ENCODE measurements at places on chromosomes 13 and 19.

DNA sequence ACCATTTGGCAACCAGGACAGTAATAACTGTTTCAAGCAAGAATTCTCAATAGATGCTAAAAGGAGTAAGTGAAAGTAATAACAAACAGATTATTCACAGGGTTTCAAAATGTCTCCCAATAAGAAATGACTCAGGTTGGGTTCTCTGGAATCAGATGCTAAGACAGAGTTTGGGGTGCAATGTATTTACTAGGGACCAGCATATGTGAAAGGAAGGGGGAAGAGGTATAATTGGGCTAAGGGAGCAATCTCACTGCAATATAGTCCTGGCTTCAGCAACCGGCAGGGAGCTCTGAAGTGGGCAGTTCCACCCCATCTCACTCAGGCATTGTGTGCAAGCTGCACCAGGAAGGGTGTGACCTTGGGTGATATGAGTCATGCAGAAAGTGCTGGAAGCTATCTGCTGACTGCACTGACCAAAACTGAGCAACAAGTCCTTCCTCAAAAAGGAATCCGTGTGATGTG, 23.4 kb downstream of the ZDHHC20 start:
- peak; percentile 37 for DNase-seq

DNA sequence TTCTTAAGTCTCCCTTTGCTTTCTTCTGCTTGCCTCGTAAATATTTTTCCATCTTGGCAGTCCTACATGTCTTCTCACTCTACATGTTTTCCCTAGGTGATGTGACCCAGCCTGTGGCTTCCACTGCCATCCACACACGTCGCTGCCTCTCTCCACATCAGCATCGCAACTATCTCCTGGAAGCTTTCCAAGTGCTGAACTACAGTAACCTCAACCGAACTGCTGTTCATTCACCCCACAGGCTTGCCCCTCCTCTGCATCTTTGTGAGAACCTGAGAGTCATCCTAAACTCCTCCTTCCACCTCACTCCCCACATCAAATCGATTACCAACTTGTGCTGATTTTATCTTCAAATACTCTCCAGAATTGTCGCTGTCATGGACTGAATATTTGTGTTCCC, 41.2 kb upstream of the USPL1 start:
- peak; percentile 8 for DNase-seq

- DNase-seq: no peak
These were observed 20.2 kb upstream of the CD70 start for GRCh38 chr19:6610934-6611852.

DNA sequence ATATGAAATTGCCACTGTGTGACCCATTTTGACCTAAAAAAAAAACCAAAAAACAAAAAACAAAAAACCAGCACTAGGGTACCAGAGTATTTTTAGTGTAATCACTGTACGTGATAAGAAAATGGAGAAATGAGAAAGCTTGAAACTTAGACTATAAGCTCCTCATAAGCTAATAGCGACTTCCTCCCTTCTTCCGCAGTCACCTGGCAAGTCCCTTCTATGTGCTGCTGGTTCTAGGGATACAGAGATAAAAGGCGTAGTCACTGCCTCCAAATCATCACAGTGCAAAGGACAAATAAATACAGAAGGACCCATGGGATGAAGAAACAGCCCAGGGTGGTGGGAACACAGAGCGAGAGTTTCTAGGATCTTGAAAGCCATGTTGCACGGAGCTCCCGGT, 190.3 kb downstream of the TM9SF2 start:
- no peak for DNase-seq

GRCh38 chr13:74074723-74075122, 59.5 kb downstream of the KLF12 start:
- no peak for DNase-seq

GRCh38 chr19:31674503-31675192, 325.4 kb upstream of the TSHZ3 start:
- no peak for DNase-seq

GRCh38 chr13:31793246-31793645, 53.9 kb downstream of the RXFP2 start:
- DNase-seq: no peak

DNA sequence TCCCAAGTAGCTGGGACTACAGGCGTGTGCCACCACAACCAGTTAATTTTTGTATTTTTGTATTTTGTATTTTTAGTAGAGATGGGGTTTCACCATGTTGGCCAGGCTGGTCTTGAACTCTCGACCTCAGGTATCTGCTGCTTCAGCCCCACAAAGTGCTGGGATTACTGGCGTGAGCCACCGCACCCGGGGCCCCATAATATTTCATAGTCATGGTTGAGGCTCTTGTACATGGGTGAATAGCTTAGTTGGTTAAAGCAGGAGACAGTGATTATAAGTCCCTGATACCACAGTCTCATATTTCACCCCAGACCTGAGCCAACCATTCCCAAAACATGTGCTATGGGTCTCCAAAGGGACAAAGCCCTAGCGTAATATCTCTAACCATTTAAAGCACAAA, 26.1 kb downstream of the MBNL2 start:
- no peak for DNase-seq

DNA sequence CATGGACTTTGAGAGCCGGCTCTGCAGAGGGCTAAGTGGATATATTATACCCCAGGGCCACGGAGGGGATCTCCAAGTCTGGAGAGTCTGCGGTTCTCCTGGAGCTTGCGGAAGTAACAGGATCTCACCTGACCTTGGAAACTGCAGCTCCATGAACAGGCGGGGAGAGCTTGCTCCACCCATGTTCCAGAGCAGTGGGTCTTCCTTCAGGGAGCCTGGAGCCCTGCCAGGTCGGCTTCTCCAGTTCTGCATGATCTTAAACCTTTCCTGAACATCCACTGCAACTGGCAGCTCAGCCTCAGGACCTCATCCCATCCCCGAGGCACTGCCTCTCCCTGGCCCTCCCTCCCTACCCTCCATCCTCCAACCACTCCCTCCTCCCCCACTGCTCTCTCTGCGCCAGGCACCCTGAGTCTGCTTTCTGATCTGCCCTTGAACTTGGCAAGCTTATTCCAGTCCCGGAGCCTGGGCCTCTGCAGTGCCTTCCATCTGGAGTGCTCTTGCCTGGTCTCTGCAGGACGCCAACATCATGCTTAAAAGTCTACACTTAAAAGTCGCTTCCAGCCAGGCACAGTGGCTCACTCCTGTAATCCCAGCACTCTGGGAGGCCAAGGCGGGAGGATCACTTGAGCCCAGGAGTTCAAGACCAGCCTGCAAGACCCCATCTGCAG, 13.2 kb downstream of the ATCAY start:
- DNase-seq: no peak

GRCh38 chr13:55013051-55013450, 1984.4 kb downstream of the OLFM4 start:
- no peak for DNase-seq

Measured in activated CD8-positive, alpha-beta memory T cell treated with anti-CD3 and anti-CD28 coated beads for 1 hour (primary cell).